Karpas-422 (cell line): ENCODE measurements at places on chromosomes 7 and 10.

GRCh38 chr7:50620433-50620832, 55.2 kb upstream of the DDC start:
- no peak for DNase-seq

- DNase-seq, result no peak
Observed at GRCh38 chr10:105783936-105784483, 1142.9 kb downstream of the SORCS3 start.

DNA sequence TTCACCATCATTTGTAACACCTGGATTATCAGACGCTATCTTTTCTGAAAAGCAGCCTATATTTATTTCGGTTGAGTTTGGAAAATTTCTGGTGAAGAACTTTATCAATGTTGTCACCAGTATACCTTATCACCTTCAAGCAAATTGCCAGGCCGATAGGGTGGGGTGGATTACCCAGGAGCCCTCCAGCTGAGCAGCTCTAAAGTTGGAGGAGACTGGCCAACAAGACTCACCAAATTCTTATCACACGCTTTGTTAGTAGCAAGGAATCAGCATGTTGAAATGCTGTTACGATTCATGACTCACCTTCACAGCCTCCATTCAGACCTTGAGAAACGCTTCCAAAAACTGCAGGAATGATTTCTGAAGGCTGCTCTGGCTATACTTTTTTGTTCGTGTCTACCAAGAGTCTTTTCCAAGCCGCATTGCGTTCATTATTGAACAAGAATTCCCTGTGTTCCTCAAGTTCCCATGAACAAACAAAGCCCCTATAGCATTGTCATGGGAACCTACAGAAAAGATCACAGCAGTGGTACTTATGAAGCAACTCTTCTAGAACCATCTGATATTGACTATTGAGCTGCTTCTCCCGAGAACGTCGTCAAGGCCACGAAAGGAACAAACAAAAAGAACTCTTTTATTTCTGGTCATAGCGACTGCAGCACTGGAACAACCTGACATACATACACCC, 291.4 kb downstream of the SFMBT2 start:
- DNase-seq, result no peak

DNA sequence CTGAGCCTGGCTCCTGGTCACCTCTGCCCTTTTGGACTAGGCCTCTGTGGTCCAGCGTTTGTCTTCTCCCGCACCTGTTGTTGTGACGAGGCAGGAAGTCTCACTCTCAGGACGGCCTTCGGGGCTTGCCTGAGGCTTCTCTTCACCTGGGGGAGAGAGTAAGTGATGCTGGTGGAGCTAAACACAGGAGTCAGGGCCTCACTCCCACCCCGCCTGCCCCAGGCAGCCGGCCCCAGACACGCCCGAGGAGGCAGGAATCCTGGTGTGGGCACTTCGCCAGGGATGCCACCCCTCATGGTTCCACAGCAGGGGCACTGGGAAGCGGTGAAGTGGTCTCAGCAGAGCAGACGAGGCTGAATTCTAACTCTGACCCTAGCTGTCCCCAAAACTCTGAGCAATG, 42.4 kb downstream of the IL2RA start:
- DNase-seq, result no peak

DNA sequence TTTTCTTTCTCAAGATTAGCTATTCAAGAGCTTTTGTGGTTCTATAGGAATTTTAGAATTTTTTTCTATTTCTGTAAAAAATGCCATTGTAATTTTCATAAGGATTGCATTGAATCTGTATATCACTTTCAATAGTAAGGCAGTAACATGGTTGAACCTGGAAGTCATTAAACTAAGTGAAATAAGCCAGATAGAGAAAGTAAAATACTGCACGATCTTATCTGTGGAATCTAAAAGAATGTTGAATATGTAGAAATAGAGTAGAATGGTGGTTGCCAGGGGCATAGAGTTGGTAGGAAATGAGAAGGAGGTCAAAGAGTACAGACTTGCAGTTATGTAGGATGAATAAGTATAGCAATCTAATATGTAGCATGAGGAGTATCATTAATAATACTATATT, 1073.5 kb upstream of the LRRN3 start:
- DNase-seq, result no peak

GRCh38 chr7:124443762-124444161, 321.8 kb downstream of the GPR37 start:
- no peak for DNase-seq

- DNase-seq, result no peak
Observed at GRCh38 chr10:76150876-76151288, 719.5 kb downstream of the LRMDA start.

DNA sequence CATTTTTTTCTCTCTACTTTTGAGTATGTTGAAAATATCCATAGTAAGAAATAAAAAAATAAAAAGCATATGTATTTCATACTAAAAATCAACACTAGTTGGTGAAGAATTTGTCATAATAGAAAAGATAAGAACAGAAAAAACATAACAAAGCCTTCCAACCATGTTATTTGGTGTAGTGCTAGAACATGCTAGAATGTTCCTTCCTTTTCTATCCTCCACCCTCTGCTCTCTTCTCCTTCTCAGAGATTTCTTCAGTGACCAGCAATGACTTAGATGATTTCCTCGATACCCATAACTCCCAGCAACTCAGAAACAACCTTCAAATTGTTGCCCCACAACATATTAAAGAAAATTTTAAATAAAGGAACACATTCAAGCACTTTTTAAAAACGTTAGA, 2.6 kb downstream of the ZC3HAV1 start:
- DNase-seq, result no peak

- DNase-seq, result no peak
Observed at GRCh38 chr7:82697897-82698296, 254.3 kb upstream of the CACNA2D1 start.

- DNase-seq, result peak; percentile 76
Observed at GRCh38 chr7:47759056-47759706, 177.3 kb upstream of the TNS3 start.

DNA sequence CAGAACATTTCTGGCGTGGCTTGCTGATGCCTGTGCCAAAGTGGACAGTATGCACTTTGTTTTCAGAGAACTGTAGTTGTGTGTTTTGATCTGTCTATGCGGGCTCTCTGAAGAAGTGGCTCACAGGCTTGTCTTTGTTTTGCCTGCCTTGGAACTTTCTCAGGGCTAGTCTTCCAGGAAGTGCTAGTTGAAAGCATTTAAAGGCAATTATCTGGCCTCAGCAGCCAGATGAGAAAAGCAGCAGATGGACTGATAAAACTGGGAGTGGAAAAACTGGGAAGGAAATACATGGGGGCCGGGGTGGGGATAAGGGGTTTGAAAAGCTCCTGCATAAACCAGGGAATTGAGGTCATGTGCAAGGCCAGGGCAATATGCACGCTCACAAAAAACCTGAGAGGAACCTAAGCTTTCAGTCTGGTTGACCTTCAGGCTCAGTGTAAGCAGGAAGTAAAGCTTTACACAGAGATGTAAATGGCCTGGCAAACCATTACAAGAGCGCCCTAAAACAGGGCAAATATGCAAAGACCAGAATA, 94.5 kb downstream of the ZNF33B start:
- no peak for DNase-seq

GRCh38 chr10:125149036-125149679, 11.2 kb downstream of the CTBP2 start:
- no peak for DNase-seq
